ENCODE measurements at places on chromosomes 7 and 10.
A peak's percentile ranks its signal among the peaks of the same experiment; 100 is the strongest.

DNA sequence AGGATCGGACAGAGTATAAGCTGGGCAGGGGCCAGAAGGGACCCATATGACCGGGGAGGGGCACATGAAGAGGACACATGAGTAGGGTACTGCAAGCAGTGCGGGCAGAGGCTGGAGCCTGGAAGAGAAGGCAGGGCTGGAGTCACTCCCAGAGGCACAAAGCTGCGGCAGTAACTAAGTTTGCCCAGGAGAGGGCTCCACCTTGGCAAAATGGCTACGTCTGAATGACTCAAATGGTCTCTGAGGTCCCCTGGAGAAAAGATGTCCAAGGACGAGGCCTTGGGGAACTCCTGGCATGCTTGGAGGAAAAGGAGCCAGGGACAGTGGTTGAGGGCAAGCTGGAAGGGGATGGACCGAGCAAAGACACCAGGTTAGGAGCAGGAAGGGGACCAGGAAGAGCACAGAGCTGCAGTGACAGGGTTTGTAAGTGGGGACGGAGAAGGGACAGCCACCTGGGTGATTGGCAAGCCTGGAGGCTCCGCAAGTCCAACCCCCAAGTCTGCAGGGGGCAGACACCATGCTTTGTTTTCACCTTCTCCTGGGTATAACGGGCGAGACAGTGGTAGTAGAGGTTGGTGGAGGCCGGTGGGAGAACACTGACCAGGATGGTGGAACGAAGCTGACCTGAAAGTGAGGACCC is 43.1 kb upstream of the LBX1 start:
- peak; percentile 80 for DNase-seq

DNA sequence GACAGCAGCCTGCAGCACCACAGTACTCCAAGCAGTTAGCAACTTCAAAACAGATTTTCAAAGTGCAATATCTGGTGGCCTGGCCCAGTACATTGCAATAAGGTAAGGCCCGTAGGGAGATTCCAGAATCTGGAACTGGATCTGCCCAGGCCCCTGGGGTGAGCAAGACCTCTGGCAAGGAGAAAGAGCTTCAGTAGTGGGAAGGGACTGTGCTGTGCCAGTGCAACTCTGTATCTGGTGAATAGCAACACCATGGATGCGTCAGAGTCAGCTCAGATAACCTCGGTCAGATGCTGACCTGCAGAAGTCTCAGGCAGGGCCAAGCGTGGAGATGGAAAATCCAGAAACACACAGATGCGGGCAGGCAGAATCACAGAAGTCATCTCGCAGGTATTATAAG is 30.3 kb downstream of the ELMO1 start:
- no peak for DNase-seq

- peak; percentile 47 for DNase-seq
These were observed 10.1 kb upstream of the LAT2 start for GRCh38 chr7:74199551-74200355.

- no peak for DNase-seq
These were observed 90.2 kb downstream of the TACC2 start for GRCh38 chr10:122078965-122079795.

- DNase-seq: peak; percentile 54
These were observed 49.9 kb downstream of the PWWP2B start for GRCh38 chr10:132446661-132447445.

- DNase-seq: no peak
These were observed 5.6 kb downstream of the AKR1B15 start for GRCh38 chr7:134554417-134554966.
